Right atrium auricular region (tissue), 2 donors: ENCODE measurements at places on chromosomes 16 and 17. TPM values are rescaled to one million over a fixed set of nuclear protein-coding genes. Genes with fewer than 3 reads are reported as not detected.

GRCh38 chr17:229709-230394 is 48.4 kb upstream of the DOC2B start:
- DNase-seq, result no peak

DNA sequence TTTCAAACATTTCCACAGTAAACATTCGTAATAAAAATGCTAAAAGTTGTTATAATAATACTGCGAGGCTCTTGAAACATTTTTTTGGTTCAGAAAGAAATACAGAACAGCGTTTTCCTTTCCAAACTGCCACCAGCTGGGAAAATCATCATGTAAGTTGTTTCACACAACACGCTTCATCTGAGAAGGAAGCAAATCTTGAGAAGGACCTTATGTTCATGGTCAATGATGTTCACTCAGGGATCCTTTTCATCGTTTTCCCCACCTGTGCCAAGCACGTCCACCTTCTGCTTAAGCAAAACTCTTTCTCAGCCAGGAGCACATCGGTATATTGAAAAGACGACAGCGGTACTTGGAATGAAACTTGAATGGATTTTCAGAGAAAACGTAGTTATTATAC is 274.5 kb upstream of the ELAC2 start:
- no peak for DNase-seq

Gene KRTAP4-3
- not detected for total RNA-seq

Gene RCVRN
- total RNA-seq, result 0.24 TPM

DNA sequence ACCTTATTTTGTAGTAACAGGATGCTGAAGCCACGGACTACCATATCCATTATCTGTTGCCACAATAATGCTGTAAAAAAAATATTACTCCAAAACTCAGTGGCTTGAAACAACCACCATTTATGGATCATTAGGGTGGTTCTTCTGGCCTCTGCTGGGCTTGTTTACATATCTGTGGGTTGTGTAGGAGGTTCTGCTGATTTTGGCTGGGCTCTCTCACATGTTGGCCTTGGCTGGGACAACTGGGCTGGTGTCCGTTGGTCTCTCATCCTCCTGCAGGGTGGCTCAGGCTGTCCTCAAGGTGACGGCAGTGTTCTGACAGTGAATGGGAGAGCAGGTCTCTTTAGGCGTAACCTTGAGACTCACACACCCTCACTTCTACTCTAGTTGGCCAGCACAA is 76.0 kb downstream of the GPR139 start:
- DNase-seq, result no peak

- DNase-seq, result no peak
These were observed 5.4 kb upstream of the PRR35 start for GRCh38 chr16:554640-555365.

GRCh38 chr17:74839990-74840852 is 19.5 kb downstream of the GRIN2C start:
- DNase-seq, result no peak

Gene NPEPPS
- total RNA-seq, result 53.0 TPM

GRCh38 chr16:85029408-85029784 is 1.8 kb downstream of the KIAA0513 start:
- DNase-seq, result no peak

- DNase-seq, result no peak
These were observed 257.6 kb downstream of the FOXL1 start for GRCh38 chr16:86835982-86836381.

Gene CBFA2T3
- total RNA-seq, result 1.1 TPM

Gene KRT14
- not detected for total RNA-seq

Gene SKAP1
- not detected for total RNA-seq

DNA sequence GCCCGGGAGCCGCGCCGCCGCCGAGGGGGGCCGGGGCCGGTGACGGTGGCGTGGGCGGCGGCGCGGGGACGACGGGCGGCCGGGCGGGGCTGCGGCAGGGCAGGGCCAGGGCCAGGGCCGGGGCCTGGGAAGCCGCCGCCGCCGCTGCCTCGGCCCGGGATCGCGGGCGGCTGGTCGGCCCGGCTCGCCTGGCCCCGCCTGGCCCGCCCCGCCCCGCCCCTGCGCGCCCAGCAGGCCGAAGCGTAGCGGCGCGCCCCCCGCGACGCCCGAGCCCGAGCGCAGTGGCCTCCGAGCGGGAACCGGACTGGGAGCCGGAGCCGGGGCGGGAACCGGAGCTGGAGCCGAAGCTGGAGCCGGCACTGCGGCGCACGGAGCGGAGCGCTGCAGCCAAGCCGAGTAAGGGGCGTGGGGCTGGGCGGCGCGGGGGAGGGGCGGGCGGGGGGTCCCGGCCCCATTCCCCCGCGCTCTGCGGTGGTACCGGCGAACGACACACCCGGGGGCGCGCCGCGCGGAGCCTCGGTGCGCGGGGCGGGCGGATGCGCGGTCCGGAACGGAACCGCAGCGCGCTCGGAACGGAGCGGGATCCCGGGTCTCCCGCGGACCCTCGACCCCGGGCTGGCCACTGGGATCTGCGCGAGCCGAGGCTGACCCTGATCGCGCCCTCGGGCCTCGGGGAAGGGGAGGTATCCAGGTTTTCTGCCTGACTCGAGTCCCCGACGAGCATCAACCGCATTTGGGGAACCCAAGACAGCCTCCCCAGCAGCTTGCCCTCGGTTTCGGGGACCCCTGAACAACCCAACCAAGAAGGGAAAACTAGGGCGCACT is at the start of gene BEAN1:
Gene BEAN1 (plus strand): TSS at position 260 of the 825 bp plus-strand sequence. CDS start 10,382 bp downstream, outside the sequence.
- DNase-seq, result no peak

Gene KRT15
- not detected for total RNA-seq

- no peak for DNase-seq
These were observed 3.3 kb upstream of the SLC12A3 start for GRCh38 chr16:56861756-56862155.

DNA sequence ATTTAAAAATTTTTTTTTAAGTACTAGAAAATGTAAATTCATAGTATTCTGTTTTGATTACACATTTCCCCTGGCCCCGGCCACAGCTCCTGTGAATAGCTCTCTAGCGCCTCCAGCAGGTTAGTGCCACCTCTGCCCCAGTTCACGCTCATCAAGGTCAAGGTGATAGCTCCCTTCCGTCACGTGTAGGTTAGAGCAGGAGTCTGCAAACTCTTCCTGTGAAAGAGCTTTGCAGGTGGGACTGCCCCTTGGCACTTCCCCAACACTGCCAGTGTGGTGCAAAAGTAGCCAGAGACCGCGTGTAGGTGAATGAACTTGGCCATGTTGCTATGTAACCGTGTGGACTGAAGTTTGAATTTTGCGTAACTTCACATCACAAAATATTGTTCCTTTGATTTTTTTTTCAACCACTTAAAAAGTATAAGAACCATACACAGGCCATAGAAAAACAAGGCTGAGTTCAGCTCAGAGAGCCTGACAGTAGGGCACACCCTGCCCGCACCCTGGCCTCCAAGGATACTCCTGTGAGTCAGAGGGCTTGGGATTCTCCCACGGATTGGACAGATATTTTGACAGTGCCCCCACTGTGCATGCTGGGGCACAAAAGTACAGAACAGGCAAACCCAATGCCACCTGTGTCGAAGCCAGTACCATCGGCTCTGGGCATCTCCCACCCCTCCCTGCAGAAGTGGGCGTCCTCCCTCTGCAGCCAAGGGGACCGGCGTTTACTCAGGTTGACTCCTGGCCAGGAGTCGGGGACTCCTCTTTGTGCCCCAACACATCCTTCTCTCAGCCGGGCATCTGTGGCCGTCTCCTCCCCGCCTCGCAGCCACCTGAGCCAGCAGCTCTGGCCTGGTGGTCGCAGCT is 92.0 kb upstream of the CHMP6 start:
- DNase-seq, result no peak

GRCh38 chr16:85515830-85516397 is 97.2 kb upstream of the GSE1 start:
- DNase-seq, result no peak

DNA sequence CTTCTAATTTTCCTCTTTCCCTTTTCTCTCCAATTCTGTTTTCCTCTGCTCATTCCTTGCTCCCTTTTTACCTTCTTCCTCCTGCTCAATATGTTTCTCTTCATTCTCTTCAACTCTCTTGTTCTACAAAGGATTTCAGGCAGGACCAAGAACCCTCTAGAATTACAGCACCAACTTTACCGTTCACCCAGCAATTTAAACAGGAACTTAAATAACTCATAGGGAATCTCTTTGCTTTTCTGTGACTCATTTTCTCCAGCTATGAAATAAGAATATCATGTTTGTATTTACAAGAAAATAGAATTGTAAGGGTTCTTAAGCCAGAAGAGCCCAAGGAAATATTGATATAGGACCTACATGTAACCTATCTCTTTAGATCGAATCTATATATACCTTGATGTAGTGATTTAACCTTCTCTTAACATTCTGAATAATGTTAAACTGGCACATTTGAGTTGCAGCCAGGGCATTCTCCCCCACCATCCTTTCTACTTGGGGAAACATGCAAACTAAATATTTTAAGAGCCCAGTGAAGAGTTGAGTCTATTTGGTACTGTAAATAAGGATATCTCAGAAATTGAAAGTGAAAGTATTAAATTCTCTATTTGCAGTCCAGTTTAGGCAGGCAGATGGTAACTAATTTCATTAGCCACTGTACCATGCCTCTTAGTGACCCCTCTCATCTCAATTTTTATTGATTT is 137.0 kb downstream of the ANKFN1 start:
- DNase-seq, result no peak

Gene ARSG
- total RNA-seq, result 3.6 TPM

DNA sequence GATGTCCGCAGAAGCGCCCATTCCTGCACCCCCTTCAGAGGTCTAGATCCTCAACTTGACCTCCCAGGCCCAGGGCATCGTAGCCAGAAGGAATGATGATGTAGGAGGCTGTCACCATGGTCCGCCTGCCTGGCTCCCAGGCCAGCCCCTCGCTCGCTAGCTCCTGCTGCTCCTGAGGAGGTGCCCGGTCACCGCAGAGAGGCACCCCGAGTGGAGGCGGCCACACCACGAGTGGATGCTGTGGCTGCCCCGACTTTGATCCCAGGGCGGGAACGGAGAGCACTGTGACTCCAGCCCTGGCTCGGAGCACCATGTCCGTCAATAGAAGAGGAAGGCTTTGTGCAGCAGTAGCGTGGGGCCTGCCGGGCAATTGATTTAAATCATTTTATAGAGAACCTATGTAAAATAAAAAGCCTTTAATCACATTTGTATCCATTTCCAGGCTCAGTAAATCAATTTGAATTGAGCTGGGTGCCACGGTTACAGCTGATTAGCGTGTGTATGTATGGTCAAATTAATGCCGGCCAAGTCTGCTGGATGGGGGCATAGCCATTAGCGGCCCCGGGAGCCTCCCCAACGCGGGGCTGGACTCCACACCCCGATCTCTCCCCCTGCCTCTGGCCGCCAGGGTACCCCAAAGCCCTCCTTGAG is 122.6 kb upstream of the GSE1 start:
- DNase-seq, result no peak

Gene SCN4A
- 2.5 TPM for total RNA-seq

GRCh38 chr16:9232102-9232770 is 140.8 kb downstream of the HAPSTR1 start:
- DNase-seq, result no peak

DNA sequence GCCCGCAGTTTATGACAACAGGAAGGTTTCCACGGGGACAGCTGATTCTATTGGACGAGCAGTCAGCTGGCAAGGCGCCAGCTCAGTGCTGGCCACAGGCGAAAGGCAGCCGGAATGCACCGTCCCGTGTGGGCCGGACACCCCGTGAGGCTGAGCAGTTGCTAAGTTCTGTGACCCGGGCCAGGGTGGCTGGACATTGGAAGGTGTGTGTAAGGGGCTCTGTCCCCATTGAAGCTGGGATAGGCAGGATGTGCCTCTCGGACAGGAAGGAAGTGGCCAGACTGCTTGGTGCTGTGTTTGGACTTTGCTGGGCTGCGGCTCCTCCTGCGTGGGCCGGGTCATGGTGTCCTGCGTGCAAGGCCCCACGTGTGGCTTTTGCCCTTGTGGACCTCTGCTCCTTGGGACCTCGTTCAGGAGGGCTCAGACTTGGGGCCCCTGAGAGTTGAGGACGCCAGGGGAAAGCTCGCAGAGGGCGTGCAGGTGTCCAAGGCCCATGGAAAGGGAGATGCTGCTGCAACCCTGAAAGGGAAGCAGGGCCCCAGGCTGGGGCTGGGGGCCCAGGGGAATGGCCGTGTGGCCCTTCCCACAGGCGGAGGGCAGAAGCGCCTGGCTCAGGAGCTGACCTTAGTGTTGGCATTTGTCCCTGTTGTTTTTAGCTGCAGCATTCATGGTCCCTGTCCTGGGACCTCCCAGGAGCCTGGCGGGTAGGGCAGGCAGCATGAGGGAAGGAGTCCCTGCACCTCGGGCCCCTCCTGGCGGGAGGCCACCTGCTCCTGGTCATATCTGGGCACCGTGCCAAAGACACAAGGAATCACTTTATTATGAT is 10.0 kb downstream of the BAIAP2 start:
- DNase-seq, result peak; percentile 94

DNA sequence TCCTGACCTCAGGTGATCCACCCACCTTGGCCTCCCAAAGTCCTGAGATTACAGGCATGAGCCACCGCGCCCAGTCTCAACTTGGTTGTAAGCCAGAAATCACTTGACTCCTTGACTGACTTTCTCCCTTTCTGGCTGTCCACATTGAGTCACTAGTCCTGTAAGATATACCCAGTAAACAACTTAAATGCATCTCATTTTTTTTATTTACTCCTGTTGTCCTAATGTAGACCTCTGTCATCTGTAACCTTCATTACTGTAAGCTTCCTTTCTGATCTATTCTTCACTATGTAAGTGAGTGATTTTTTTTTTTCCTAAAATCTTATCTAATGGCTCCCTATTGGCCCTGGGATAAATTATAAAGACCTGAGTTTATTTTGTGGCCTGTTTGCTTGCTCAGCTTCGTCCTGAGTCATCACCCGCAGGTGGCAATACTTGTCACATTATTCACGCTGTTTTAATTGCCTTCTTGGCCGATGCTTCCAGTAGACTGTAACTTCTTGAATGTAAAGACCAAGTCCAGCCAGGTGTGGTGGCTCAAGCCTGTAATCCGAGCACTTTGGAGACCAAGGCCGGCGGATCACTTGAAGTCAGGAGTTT is 41.0 kb downstream of the PAFAH1B1 start:
- no peak for DNase-seq

Gene EPX
- not detected for total RNA-seq

DNA sequence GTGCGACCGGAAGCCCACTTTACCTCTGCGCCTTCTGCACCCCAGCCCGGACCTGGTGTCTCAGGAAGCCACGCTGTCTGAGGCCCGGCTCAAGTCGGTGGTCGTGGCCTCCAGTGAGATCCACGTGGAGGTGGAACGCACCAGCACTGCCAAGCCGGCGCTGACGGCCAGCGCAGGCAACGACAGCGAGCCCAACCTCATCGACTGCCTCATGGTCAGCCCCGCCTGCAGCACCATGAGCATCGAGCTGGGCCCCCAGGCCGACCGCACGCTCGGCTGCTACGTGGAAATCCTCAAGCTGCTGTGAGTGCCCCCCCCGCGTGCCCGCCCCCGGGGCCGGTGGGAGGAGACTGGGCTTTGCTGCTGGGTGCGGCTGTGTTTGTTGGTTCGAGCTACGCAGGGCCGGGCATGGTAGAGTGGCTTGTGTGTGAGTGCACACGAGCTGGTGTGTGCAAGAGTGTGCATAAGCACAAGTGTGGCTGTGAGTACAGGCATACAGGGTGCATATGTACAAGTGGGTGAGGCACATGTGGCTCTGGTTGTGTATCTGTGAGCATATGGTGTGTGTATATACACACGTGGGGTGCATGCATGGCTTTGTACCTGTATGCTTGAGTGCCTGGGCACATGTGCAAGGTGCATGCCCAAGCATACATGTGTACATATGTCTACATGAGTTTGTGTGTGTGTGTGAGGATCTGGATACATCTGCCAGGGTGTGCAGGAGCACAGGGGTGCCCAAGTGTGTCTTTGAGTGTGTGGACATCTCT is 100.6 kb upstream of the PLCG2 start:
- DNase-seq, result no peak
